LNCaP clone FGC (cell line): ENCODE measurements at places on chromosomes 16 and 17.

- DNase-seq: no peak
These were observed 4.0 kb downstream of the DEF8 start for GRCh38 chr16:89952551-89952950.

- no peak for DNase-seq
These were observed 4.5 kb downstream of the ALKBH5 start for GRCh38 chr17:18187821-18188761.

- no peak for DNase-seq
These were observed 4.6 kb upstream of the C17orf99 start for GRCh38 chr17:78141437-78142118.

DNA sequence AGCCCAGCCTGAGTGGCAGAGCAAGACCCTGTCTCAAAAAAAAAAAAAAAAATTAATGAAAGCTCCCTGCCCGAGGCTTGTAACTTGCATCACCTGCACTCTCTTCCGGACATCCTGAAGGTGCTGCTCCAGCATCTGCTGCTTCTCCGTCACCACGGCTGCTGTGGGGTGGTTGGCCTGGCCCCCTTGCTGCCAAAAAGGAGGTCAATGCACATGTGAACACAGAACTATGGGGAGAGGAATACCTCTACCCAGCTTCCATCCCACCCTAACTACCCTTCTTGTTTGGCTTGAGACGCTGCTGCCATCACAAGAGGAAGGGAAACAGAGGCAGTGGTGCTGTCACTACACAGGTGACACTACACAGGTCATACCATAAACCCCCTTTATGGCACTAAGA lies 49.0 kb downstream of the STAT3 start:
- no peak for DNase-seq

DNA sequence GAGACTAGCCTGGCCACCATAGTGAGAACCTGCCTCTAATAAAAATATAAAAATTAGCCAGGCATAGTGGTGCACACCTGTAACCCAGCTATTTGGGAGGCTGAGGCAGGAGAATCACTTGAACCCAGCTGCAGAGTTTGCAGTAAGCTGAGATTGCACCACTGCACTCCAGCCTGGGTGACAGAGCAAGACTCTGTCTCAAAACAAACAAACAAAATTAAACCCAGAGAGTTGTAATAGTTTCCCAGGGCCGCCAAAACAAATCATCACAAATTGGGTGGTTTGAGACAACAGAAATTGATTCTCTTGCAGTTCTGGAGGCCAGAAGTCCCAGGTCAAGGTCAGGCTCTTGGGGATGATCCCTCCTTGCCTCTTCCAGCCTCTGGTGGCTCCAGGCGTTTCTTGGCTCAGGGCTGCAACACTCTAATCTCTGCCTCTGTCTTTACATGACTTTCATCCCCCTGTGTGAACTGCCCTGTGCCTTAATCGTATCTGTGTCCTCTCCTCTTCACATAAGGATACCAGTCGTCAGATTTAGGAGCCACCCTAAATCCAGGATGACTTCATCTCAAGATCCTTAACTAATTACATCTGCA lies 100.3 kb upstream of the NOL11 start:
- DNase-seq: no peak

DNA sequence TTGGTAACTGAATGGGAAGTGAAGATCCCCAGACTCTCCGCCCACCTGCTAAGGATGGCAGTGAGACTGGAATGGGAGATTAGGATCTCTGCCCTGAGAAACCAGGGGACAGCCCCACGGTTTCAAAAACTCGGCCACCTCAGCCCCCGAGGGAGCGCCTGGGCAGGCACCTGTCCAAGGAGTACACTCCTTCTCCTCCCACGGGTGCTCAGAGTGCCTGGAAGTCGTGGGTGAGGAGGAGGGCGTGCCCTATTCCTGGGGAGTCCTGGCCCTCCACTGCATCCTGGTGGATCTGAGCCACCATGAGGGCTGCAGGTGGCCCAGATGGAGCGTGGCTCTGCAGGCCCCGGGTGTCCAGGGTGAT lies 78.5 kb downstream of the MGAT5B start:
- DNase-seq: no peak

DNA sequence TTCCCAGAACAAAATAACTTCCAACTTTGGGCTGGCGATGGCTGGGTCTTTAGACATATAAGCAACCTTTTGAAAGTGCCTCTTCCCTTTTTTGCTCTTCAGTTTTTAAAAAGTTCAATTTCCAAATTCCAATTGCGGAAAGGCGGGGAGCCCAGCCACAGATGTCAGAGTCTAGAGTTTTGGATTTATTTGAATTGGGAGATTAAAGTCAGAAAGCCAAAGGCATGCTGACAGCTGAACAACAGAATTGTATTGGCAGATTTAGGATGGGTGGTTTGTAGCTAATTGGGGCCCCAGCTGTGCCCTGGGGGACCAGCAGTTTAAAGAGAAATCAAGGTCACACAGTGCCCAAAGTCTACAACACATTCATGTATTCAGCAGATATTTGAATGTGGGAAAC lies 10.5 kb downstream of the YPEL2 start:
- DNase-seq: no peak

GRCh38 chr16:78903843-78904242 lies 696.7 kb downstream of the MAF start:
- DNase-seq: no peak

DNA sequence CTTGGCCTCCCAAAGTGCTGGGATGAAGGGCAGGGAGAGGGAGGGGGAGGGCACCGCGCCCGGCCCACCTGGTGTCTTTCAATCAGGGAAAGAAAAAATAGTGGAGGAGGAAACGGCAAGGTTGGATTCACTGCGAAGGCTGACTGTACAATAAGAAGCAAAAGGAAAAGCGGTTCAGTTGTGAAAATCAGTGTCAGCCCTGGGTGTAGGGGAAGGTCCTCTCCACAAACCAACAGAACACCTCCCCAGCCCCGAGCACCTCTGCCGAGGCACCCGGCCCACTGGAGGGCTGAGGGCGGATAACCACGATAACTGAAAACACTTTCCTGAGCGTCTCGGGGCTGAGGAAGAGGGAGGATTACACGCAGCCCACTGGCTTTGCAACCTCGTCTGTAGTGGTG lies 1.4 kb upstream of the SPG7 start:
- no peak for DNase-seq

DNA sequence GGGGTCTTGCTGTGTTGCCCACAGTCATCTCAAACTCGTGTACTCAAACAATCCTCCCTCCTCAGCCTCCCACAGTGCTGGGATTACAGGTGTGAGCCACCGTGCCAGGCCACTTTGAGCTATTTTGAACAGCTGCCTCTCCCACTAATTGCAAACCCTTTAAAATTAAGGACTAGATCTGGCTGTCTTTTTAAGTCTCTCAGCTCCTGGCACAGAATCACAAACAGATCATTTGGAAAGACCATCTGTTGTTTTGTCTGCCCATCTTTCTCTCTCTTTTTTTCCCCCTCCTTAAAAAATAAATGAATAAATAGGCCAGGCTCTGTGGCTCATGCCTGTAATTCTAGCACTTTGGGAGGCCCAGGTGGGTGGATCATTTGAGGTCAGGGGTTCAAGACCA lies 10.9 kb upstream of the STAT3 start:
- no peak for DNase-seq

DNA sequence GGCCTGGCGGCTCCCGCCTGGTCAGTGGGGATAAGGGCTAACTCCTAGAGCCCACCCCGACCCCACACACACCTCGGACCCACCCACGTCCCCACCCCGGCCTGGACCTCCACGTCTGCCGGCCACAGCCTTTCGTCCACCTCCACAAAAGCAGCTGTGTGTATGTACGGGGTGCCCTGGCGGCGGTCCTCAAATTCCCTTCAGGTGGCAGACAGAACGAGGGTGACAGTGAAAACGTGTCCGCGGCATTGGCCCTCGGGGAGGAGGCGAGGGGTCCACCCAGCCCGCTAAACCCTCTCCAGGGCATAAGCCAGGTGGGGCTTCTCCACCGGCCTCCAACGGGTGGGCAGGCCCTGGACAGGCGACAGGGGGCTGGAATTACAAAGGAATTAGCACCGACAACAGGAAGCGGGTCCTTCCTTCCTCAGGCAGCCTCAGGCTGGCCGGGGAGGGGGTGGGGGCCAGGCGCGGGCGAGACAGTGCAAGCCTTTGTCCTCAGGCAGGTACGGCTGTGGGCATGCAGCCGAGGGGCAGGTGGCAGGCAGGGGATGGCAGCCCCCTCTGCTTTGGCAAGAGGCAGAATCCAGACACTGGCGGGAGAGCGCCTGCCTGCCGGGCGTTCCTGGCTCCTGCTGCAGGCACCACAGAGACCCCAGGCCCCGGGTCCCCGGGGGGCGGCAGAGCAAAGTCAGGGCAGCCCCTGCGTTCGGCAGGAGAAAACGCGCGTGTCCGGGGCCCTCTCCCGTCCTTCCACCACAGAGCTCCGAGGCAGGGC lies 12.3 kb upstream of the PITPNA start:
- DNase-seq: no peak

- DNase-seq: peak; percentile 35
These were observed at the start of gene HAS3 for GRCh38 chr16:69105501-69106361. Gene HAS3, plus strand, starts transcription at chr16:69105653. Its CDS starts 3,743 bp downstream, at chr16:69109396.

DNA sequence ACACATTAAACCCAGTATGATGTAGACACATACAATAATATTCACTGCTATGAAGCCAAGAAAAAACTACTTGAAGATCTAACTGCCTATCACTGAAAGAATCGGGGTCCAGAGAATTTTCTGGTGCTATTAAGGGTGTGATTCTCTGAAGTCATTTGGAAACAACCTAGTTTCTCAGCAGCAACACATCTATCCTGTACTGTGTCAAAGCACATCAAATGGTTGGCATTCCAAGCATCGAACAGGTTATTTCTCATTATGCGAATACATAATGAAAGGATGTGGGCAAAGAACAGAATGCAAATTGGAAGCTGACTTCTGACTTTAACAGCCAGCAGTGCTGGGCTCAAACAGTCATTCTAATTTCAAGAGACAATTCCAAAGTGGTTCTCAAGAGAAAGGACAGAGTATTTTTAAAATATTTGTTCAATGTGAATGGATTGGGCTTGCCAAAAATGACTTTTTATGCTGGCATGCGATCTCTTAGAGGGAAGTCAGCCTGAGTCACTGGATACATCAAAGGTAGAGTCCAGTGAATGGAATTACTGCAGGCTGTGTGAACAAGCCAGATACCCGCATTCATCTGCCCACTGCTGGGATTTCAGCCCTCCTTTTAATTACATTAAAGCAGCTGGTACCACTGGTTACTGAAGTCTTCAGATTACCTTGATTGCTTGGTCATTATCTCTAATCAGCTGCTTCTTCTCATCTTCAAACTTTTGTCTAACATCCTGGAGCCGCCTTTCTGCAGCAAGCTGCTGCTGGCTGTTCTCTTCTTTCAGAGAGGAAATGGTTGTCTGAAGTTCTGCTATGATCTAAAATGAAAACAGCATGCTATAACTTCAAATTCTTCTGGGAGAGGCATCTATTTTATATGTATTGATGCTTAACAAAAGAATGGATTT lies 181.2 kb upstream of the AXIN2 start:
- no peak for DNase-seq

GRCh38 chr17:18254888-18255649 lies 3.5 kb downstream of the FLII start:
- no peak for DNase-seq

DNA sequence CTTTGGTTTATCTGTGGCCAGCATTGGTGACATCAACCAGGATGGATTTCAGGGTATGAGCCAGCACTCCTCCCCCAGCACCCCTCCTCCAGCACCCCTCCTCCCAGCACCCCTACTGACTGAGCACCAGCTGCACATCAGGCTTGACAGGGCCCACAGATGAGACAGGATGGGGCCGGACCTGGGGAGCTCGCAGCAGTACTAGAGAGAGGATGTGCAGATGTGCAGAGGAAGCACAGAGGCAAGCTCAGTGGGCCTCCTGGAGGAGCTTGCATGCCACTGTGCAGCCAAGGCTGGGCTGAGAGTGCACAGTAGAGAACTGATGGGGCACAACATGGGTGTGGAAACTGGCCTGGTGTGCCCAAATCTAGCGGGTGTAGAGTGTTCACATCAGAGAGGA lies 16.2 kb downstream of the ITGA3 start:
- no peak for DNase-seq

GRCh38 chr17:51258756-51259563 lies 889 bp downstream of the MBTD1 start:
- no peak for DNase-seq

GRCh38 chr17:80625627-80626026 lies 81.0 kb downstream of the RPTOR start:
- no peak for DNase-seq

GRCh38 chr16:48447428-48447827 lies 62.2 kb upstream of the SIAH1 start:
- no peak for DNase-seq

- DNase-seq: no peak
These were observed 12.1 kb downstream of the DNAJC7 start for GRCh38 chr17:42005166-42005565.

GRCh38 chr17:74836691-74837467 lies 22.8 kb downstream of the GRIN2C start:
- no peak for DNase-seq

DNA sequence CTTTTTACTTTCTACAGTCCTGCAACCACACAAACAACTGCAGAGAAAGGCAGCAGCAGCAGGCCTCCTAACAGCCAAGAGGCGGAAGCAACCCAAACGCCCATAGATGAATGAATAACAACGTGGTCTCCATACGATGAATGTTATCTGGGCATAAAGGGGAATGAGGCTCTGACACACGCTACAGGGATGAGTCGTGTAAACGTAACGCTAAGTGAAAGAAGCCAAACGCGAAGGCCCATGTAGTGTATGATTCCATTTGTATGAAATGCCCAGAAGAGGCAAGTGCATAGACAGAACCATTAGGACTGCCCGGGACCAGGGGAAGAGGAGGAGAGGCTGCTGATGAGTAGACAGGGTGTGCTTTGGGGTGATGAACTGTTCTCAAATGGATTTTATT lies 94.8 kb upstream of the DNAH17 start:
- no peak for DNase-seq

- DNase-seq: no peak
These were observed 2.2 kb downstream of the GSPT1 start for GRCh38 chr16:11913425-11914079.

DNA sequence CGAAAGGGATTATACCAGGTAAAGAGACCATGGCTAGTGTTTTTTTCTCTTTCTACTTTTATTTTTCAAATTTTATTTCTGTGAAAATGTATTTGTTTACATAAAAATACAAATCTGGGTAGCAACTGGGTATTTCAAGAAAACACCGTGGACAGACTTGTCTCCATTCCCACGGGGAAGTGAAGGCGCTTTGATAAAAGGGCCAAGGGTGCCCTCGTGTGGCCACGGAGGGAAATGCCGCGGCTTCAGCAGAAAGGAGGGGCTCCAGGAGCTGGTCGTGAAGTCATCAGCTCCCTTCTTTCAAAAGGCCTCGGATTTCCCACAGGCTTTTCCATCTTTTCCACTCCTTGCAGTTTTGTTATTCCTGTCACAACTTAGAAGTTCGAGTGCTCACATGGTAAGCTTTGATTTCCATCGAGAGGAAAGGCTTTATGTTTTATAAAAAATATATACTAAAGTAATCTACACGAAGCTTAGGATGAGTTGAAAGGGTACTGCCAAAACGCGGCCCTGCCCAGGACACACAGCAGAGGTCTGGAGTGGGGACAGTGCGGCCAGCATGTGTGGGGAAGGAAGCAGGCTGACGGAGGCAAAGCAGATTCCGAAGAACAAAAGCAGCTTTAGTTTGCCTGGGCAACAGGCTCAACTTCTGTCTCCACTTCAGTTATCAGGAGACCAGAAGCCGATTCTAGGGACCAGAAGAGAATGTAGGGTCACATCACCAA lies 15.3 kb upstream of the MNT start:
- DNase-seq: no peak
